Stimulated activated CD8-positive, alpha-beta memory T cell treated with anti-CD3 and anti-CD28 coated beads, Interleukin-2, amount 100 ng/mL, for 1 hour (primary cell): ENCODE measurements at places on chromosomes 2 and 18.

- no peak for DNase-seq
Measured at GRCh38 chr2:129619471-129619870, 360.0 kb upstream of the RAB6C start.

- no peak for DNase-seq
Measured at GRCh38 chr18:22268641-22269128, 99.3 kb downstream of the GATA6 start.

DNA sequence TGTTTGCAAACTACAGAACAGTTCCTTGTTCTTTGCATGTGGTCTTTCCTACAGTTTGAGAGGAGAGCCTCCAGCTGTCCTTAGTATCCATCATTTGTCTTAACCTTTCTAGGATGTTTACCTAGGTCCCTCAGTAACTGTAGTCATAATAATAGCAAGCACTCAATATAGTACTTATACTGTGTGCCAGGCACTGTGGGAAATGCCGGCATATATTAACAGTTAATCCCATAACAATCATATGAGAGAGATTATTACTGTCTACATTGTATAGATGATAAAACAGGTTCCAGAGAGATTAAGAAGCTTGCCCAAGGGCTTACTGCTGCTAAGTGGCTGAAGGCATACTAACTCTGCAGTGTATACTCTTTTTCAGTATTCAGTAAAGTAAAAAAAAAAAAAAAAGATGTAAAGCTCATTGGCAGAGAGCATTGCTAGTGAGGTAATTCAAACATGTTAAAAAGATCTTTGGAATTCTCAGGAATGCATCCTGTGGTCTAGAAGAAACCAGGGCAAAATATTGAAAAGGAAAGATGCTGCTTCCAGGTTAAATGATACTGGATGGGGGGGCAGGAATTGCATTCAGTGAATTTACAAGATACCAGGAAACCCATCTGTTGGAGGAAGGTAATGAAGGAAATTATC is 72.3 kb downstream of the SPTBN1 start:
- no peak for DNase-seq

DNA sequence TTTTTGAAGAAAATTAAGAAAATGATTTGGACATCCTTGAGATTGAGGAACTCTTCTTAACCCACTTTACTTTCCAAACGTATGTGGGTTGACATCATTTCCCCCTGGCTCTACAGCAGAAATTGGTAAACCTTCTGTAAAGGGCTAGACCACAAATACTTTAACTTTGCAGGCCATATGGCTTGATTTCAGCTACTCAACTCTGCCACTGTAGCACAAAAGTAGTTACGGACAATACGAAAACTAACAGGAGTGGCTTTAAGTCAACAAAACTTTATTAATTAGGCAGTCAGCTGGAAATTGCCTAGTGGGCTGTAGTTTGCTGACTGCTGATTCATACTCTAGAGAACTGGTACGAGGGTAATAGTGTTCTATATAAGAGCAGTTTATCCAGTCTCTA is 83.2 kb upstream of the DTNB start:
- no peak for DNase-seq

- DNase-seq = no peak
Measured at GRCh38 chr2:28398101-28398834, 5.6 kb downstream of the FOSL2 start.

DNA sequence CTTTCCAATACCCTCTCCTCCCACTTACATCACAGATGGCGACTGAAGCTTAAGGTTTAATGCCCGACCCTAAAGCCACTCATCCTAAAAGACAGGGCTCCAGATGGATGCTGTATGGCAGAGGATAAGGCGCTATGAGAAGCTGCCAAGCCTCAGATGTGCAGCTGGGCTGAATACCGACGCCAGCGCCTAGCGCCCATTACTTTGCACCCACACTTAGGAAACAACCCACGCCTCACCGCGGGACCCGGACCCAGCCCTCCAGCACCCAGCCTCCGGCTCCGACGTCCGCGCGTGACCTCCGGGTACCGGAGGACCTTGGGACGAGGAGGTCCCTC is 335 bp downstream of the TRAK2 start:
- no peak for DNase-seq

- DNase-seq = no peak
Measured at GRCh38 chr18:3594760-3595368, 144.9 kb downstream of the TGIF1 start.
